Right cardiac atrium (tissue), 5 donors: ENCODE measurements at places on chromosomes 6 and 20. TPM values are rescaled to one million over a fixed set of nuclear protein-coding genes. Genes with fewer than 3 reads are reported as not detected.

The C20orf144 gene
- not detected for total RNA-seq

GRCh38 chr6:2165286-2165685 is 80.1 kb downstream of the GMDS start:
- no peak for DNase-seq

The ZNF831 gene
- 0.17 TPM for total RNA-seq

The TCF21 gene
- 10.0 TPM for total RNA-seq

GRCh38 chr6:2078888-2079287 is 166.5 kb downstream of the GMDS start:
- no peak for DNase-seq

GRCh38 chr6:93454533-93454932 is 35.2 kb upstream of the EPHA7 start:
- DNase-seq: no peak

The TREM1 gene
- 0.46 TPM for total RNA-seq

- DNase-seq: peak; percentile 99
Measured at GRCh38 chr6:155314092-155314772, at the start of gene TFB1M. Gene TFB1M (minus strand): TSS chr6:155314484. CDS start chr6:155314428, 56 bp downstream.

The C6orf163 gene
- 2.0 TPM for total RNA-seq

DNA sequence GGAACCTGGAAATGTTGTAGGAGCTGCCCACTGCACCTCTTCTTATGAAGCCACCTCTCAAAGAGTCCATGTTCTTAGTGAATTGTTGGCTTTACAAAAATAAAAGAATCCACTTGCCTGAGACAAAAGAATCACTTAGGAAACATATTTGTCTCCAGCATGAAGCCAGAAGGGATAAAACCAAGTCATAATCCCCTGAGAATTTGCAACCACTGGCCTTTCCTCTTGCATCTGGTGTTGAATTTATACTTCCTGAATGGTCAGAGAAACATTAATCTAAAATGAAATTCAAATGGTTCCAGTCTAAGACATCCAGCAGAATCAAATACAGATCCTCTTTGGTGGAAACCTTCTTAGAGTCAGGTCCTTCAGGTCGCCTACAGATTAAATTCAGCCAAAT is 192.5 kb upstream of the ECI2 start:
- no peak for DNase-seq

- DNase-seq: no peak
Measured at GRCh38 chr20:21360705-21361104, 36.6 kb downstream of the NKX2-4 start.

The MROH8 gene
- 8.4 TPM for total RNA-seq

DNA sequence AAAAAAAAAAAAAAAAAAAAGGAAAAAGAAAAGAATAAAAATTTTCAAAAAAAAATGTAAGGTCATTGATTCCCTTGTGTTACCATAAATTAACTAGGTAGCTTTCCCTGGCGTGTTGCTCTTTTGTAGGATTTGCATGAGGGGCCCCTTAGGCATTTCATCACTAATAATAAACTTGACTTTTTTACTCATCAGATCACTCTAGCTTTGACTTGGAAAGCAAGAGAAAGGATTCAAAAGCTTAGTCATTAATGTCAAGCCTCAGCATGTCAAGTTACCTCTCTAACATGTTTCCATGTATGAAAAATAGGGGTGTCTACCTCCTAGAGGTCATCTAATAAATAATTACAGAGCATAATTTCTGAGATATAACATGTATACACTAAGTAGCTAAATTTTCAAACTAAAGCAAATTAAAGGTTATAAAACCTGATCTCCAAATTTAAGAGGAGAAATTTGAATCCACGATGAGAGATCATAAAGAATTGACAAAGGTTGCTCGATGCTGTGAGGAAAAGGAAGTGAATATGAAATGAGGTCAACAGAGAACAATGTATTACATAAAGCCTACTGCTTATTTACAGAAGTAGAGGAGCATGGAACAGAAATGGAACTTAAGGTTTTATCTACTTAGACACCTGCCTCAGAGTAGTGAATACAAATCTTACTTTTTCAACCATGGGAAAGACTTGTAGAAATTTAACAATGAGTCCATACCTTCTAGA is 86.8 kb downstream of the ARHGAP18 start:
- DNase-seq: no peak

The KIF13A gene
- 59.8 TPM for total RNA-seq

DNA sequence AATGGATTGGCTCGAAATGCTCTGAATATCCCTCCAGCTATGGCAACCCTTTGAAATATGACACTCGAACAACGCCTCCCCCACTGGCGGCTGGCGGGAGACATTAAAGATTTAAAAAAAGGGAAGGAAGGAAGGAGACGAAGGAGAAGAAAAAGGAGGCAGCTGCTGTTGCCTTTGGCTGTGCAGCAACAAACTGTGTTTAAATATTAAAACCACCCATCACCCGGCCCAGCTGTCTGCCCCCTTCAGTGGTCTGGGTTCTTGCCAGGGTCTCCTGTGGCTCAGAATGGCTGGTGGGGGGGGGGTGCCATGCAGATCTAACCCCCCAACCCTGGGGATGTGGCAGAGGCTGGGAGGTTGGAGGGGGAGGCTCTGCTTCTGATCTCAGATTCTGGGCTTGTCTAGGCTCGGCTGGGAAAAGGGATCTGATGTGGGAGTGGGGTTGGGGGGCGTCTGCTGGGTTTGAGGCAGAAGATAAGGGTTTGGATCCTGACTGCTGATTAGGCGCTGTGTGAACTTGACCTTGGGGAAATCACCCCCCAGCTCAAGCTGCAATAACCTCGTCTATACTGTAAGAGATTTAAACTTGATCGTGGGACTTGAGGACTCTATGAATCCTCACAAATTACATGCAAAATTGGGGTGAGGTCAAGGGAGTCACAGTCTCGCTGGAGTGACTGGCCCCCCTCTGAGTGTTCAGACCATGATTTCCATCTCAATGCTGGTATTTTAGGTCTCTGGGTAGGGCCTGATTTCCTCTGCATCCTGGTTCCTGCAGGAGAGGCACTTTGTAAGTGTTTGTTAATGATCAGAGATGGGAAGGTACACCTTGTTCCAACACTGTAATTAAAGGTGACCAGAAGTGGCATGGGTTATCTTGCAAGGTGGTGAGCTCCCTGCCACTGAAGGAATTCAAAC is 40.3 kb upstream of the BLCAP start:
- DNase-seq: no peak

DNA sequence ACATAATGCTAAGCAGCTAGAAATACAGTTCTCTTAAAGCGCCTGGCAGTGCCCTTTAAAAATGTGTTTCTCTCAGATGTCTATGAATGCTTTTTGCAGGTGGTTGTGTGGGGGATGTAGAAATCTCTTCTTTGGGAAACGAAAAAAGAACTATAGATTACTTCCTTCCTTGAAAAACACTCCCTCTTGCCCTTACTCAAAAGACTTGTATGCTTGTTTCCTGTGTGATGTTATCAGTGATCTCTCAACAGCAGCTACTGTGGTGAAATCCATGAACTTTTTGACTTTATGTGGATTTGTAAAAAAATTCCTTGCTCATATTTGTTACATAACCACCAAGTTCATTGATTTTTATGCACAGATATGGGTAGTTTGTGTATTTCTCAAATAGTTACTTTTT is 916.5 kb downstream of the QKI start:
- no peak for DNase-seq

DNA sequence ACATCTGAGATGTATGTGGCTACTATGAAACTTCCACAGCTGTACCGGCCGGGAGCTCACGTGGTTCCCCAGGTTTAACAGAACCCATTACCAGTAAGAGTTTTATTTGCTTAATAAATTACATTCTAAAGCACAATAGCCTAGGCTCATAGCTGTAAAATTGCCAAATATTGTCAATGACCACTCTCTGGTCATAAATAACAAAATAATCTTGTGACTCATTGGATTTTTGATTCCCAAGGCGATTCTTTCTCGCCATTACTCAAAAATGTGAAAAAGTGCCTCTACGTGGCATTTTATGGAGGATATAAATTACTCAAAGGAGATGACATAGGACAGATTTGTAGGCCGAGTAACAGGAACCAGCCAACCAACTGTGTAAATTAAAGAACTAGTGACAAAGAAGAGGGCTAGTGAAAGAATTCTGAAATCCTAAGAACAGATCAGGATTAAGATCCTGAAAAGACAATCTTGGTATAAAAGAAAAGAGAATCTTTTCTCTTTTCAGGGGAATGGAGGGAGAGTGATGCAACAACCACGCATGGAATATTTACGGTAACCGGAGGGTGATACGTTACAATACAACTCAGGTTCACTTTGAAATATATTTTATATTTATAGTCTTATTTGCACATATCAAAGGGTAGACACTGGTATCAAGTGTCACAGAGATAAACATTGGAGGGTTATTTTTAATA is 199.7 kb downstream of the FOXC1 start:
- DNase-seq: no peak

GRCh38 chr6:42138630-42139619 is 3.5 kb downstream of the C6orf132 start:
- DNase-seq: no peak

GRCh38 chr6:24517659-24518543 is 23.1 kb downstream of the ALDH5A1 start:
- no peak for DNase-seq

- DNase-seq: no peak
Measured at GRCh38 chr6:123854201-123854600, 50.5 kb downstream of the NKAIN2 start.

DNA sequence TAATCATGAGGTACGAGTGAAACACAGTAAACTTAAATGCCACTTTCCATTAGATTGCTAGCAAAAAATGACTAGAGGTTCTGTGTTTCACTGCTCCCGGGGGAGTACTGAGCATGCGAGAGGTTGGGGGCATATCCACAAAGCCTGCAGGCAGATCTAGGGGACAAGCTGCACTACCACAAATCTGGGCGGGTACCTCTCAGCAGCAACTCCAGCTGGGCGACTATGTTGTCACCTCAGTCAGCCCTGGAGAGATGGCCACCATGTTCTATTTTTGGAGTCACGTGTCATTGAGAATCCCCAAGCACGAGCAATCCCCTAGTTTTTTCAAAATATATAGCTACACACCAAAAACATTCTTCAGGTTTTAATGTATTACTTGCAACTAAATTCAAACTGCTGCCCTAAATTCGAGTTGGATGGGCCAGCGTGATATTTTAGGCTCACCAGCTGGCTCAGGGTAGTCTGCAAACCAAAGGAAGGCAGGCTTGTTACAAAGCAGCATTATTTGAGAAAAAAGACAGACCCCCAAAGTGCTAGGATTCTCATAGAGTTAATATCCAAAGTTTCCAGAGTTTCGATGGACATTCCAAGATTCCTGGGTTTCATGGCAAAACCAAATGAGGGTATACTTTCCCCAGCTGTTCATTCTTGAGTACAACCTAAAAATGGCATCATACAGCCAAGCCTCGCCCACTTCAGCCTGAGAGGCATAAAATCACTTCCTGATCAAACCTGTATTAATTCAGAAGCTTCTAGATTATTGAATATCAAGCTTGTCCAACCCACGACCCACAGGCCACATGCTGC is 24.1 kb upstream of the MYLIP start:
- no peak for DNase-seq

The ZNF165 gene
- 0.83 TPM for total RNA-seq

The METTL24 gene
- total RNA-seq: 3.5 TPM

- no peak for DNase-seq
Measured at GRCh38 chr6:127907960-127908640, 7.2 kb upstream of the THEMIS start.

GRCh38 chr6:33191383-33192104 is 723 bp downstream of the COL11A2 start:
- no peak for DNase-seq

The LINC00237 gene
- total RNA-seq: not detected

DNA sequence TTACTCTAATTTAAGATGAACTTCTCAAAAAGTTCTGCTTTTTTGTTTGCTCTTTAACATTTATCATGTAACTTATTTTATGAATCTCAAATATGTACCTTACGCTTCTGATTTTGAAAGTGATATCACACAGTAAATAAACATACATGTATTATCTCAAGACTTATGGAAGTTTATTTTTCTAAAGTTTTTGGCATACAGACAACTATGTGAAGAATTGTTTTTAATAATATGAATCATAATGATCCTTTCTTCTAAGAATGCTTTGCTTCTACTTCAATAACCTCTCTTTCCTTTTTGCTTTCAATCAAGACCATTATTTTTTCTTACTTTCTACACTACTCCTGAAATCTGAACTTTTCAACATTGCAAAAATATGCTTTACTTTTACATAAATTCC is 816.4 kb downstream of the EYS start:
- no peak for DNase-seq

DNA sequence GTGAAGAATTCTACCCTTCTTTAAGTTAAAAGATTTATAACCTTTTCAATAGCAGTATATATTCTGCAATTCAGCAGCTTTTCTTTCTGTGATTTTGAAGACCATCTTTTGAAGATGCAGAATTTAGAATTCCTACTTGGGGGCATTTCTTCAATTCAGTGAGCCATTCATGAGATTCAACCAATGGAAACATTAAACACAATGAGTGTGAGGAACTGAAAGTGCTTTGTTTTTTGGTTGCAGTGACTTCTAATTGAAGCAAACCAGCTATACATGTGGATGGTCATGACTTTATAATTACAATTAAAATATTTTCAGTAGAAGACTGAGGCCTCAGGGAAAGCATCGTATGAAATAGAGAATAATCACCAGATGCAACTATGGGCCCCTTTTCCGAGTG is 108.3 kb downstream of the CARMIL1 start:
- DNase-seq: no peak

The CAGE1 gene
- 0.11 TPM for total RNA-seq

DNA sequence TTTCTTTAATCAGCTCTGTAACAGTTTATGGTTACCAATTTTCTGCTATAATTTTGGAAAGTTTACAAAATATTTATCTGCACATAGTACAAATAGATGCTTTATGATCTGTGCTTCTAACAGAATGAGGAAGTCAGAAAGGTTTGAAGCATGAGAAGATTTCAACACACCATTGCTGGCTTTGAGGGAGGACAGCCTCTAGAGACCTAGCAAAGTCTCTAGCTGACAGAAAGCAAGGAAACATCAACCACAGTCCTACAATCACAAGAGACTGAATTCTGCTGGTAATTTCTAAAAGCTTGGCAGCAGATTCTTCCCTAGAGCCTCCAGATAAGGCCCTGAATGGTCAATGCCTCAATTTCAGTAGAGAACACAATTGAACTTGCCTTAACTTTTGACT is 750.8 kb upstream of the SLC35B3 start:
- no peak for DNase-seq

The C4A gene
- 91.0 TPM for total RNA-seq

The TCEA2 gene
- 52.0 TPM for total RNA-seq

DNA sequence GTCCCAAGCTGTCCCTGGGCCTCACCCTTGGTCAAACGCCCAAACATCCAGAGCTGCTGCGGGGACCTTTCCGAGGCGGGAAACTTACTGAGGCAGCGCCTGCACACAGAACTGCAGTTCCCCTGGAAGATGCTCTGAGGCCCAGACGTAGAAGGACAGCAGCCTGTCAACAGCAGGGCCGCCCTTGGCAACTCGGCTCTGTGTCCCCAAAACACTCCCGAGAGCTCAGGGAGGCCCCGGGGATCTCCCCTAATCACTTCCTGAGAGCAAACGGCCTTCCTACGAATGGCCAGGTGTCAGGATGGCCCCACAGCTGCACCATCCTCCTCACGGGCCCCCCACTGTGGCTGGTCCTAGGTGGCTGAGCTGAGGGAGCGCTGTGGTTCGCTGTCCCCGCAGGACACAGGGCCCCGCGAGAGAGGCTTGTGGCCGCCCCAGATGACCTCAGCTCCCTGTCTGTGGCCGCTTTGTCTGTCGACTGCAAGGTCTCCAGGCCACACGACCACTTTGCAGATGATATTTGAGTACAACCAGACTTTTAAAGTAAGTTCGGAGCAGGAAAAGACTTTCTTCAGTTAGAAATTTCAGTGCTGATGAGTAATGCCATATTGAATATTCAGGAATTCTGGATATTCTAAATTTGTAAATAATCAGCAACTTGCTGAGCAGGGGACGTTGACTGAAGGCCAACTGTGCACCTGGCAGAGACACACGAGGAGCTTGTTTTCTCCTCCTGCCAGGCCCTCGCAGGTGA is 46.0 kb downstream of the DLL1 start:
- DNase-seq: peak; percentile 41

The ZC3H12D gene
- 0.71 TPM for total RNA-seq
